Activated T-cell treated with anti-CD3 and anti-CD28 coated beads, Interleukin-2, amount 50 U/mL, for 48 hours (primary cell): ENCODE measurements at places on chromosomes 1 and 21.

DNA sequence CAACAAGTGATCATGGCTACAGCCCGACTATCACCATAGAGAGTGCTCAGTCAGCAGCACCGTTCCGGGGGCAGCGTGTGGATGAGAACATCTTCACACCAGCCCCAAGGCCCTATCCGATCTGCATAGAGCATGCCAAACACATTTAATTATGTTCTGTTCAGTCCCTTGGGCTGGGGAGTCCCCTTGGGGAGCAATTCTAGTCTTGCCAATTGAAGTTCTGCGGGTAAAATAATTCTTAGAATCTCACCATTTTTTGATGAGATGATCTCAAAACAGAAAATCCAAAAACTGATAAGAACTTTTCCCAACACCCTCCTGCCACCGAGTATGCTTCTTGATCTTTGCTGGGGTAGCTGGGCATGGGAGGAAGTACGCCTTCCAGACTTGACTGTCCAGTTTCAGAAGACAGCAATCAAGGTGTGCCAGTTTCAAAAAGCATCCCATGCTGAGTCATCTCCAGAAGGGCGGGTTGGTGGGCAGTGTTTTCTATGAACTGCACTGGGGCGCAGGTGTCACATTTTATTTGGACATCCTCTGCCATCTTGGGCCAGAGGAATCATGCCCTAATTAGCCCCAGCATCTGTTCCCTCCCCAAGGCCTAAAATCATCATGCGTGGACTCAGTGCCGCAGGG is 20.8 kb upstream of the PTPRF start:
- DNase-seq, result no peak

- no peak for DNase-seq
These were observed 199.0 kb upstream of the DPYD start for GRCh38 chr1:98119796-98120195.

DNA sequence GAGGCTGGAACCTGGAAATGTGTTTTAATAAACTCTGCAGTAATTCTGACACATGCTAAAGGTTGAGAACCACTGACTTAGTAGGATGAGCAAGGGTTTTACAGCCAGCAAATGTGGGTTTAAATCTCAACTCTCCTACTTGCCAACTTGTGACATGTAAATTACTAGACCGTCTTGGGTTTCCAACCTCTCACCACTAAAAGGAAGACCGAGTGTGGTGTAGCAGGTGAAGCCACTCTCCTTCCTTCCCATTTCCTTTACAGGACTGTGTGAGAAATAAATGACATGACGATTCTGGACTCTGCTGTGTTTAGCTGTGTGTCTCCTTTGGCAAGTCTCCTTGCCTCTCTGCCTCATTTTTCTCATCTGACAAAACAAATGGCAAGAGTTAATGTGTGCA is 49.5 kb upstream of the DNAJC6 start:
- DNase-seq, result no peak

GRCh38 chr21:35905096-35905962 is 155.0 kb downstream of the SETD4 start:
- no peak for DNase-seq

DNA sequence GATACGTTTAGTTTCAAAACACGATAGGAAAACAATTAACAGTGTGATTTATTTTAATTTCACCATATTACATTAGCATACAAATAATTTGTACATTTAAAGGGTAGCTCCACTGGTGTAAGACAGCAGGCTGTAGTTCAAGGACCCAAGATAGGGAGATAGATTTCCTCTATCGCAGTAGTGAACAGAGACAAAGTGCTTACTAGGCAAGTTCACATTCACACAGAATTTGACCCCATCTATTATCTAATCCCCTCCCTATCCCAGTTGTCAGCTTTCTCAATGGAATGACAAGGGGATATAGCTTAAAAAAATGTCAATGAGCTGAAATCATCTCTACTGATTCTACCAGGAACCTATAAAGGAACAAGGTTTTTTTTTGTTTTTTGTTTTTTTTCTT is 31.2 kb downstream of the MGST3 start:
- DNase-seq, result no peak

GRCh38 chr1:166069390-166069789 is 97.4 kb downstream of the FAM78B start:
- DNase-seq, result no peak

DNA sequence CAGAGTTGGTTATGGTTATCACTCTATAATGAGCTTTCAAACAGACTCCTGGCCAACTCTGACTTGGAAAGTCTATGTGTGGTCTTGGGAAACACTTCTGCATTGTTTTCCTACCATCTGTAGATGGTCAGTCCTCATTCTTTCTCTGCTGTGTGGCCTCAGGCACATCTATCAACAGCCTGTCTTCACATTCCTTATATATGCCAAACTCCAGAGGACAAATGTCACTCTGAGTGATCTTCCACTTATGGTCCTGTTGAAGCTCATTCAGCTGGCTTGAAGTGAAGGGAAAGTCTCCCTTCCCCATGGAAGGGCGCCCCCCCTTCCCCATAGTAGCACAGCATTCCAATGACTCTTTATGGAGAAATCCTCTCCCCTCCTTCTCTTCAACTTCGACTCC is 58.7 kb downstream of the VANGL2 start:
- DNase-seq, result no peak

GRCh38 chr1:75423136-75423535 is 187.8 kb downstream of the SLC44A5 start:
- no peak for DNase-seq

- no peak for DNase-seq
These were observed 2.9 kb downstream of the NFYC start for GRCh38 chr1:40694353-40694874.

- no peak for DNase-seq
These were observed 1423.1 kb downstream of the AMY1C start for GRCh38 chr1:105172788-105173187.

DNA sequence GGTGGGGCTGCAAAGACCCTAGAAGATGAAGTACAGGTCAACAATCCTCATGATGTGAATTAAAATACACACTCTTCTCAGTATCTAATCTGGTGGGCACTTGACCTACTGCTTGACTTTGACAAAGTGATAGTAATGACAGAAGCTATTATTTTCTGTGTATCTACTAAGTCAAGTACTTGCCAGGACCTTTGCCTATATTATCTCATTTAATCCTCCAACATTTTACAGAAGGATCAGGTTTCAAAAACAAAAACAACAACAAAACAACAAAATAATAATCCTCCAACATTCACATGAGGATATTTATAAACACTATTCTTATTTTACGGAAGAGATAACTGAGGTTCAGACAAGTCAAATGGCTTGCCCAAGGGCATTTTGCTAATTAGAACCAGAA is 4.4 kb upstream of the CD48 start:
- no peak for DNase-seq
